Myocyte (in vitro differentiated cells): ENCODE measurements at places on chromosomes 5 and 9. TPM values are rescaled to one million over a fixed set of nuclear protein-coding genes. Genes with fewer than 3 reads are reported as not detected.

Gene TAL2
- 2.6 and 10.1 TPM in 2 replicates for total RNA-seq

- DNase-seq, result peak; percentile 74
Observed at GRCh38 chr5:115424030-115424429, 120.5 kb downstream of the FEM1C start.

GRCh38 chr5:129857116-129857515, 47.1 kb upstream of the CHSY3 start:
- no peak for DNase-seq

DNA sequence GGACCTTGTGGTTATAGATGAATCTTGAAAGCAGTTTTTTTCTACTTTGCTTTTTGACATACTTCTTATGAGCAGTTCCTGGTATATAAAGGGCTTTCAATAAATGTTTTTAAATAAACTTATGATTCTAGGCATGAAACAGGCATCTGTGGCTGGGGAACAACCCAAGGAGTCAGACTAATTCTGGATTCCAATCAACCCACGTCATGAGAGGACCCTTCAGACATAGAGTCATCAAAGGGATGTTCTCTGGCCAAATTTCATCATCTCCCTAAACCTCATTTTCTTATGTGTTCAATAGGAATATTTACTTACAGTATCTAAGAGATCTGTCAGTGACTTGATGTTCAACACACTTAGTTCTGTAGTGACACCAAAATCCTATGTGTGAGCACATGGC, 243.8 kb upstream of the ZNF462 start:
- no peak for DNase-seq

Gene PCDHA7
- 0.36 and 0.48 TPM in 2 replicates for total RNA-seq

Gene C9orf85
- total RNA-seq, result 13.2 and 14.3 TPM in 2 replicates

GRCh38 chr9:15469406-15469805, 41.4 kb downstream of the PSIP1 start:
- DNase-seq, result no peak

- DNase-seq, result no peak
Observed at GRCh38 chr5:67032921-67033664, 163.5 kb downstream of the CD180 start.

GRCh38 chr9:123421801-123422455, 65.9 kb downstream of the CRB2 start:
- no peak for DNase-seq

GRCh38 chr9:81028504-81028903, 660.8 kb downstream of the TLE1 start:
- peak; percentile 77 for DNase-seq

Gene PIP5K1B
- total RNA-seq, result 0.21 and 0.37 TPM in 2 replicates

DNA sequence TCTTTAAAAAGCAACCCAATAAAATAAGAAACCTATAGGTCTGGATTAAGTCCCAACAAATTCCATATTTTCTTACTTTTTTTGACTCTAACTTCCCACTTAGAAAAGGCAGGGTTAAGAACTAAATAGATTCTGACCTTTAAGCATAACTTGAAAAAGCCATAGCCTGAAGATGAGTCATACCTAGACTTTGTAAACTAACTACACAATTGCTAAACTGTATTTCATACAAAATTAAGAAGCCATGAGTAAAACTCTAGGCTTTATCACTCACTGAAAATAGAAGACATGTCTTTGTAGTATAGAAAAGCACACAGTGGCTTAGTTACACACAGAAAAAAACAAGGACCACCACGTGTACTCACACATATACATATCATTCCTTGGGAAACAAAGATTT, 51.5 kb downstream of the MLLT3 start:
- DNase-seq, result no peak

GRCh38 chr5:39469176-39469575, 44.4 kb upstream of the DAB2 start:
- DNase-seq, result no peak

DNA sequence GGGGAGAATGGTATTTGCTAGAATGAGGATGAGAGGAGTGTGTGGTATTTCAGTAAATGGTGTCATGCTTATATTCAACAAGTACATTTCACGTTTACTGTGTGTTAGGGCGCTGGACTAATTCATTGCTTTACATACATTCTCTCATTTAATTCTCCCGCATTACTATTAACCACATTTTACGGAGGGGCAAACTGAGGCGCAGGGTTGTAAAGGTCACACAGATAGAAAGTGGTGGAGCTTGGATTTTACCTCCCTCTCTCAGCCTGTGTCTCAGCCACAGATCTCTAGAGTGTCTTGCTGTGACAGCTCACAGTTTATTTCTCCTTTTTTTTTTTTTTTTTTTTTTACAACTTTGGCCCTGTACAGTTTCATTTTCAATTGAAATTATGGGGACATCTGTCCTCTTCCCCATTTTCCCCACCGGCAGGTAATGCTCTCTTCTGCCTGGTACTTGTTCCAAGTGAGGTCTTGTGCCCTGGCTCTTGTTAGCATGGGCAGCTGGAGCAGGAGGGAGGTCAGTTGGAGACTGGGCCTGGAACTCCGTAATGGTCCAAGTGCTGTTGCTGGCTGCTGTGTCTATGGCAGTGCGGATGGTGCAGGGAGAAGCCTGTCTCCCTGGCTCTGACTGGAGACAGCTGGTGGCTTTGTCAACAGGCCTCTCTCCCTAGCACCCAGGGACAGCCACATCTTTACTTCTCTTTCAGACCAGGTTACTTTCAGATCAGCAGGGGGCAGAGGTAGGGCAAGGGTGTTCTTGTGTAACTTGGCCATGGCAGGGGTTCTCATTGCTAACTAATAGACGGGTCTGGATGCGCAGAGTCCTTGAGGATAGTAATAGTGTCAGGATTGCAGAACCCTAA, 20.5 kb upstream of the NDST1 start:
- DNase-seq, result peak; percentile 81

DNA sequence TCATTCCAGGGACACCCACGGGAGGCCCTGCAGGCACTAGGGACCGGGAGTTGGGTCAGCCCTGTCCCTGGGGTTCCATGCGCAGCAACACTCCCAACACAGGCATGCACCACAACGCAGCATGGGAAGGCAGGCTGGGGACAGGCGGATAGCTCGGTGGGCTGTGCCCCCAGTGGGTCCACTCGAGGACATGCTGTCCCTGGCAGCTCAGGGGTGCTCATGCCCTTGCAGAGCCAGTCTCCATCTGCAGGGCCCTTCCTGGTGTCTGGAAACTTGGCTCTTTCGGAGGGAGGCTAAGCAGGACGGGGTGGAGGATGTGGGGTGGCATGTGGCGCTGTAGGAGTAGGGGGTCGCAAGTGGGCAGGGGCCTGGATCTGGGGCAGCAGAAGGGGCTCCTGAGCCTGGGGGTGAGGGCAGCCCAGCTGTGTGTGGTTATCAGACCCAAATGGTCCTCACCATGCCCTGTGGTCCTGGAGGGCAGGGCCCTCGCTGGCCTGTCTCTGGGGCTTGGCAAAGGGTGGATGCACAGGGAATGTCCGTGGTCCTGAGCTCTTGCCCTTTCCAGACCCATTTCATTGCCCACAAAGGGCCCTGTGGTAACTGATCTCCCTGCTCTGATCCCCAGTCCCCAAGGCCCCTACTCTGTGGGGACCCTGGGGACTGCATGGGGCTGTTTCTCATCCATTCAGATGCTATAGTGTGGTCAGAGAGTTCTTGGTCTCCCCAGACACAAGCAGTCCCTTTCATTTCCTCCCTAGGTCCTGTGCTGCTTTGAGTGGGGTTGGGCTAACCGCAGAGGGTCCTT, 90.3 kb upstream of the PHYKPL start:
- DNase-seq, result no peak

Gene FKBP15
- 20.3 and 20.5 TPM in 2 replicates for total RNA-seq

DNA sequence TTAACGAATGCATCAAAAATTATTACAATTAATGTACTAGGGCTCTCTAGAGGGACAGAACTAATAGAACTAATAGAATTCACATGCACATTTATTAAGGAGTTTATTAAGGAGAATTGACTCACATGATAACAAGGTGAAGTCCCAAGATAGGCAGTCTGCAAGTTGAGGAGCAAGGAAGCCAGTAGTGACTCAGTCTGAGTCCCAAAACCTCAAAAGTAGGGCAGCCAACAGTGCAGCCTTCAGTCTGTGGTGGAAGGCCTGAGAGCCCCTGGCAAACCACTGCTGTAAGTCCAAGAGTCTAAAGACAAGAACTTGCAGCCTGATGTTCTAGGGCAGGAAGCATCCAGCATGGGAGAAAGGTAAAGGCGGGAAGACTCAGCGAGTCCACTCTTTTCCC, 633.8 kb downstream of the SEMA5A start:
- peak; percentile 25 for DNase-seq

DNA sequence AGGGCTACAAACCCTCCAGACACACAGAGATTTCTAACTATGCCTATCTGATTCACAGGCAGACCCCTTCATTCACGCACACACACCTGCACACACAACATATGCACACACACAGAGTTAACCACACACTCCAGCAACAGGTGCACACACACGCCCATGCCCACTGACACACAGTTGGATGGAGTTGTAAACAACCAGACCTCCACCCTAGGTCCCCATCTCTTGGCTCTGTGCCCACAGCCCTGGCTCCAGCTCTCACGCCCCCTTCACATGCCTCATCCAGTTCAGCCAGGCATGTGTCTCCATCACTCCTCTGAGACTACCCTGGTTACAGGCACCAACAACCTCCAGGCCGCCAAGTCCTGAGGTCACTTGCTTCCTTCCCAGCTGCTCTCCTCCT, 61.1 kb downstream of the PSD2 start:
- no peak for DNase-seq

DNA sequence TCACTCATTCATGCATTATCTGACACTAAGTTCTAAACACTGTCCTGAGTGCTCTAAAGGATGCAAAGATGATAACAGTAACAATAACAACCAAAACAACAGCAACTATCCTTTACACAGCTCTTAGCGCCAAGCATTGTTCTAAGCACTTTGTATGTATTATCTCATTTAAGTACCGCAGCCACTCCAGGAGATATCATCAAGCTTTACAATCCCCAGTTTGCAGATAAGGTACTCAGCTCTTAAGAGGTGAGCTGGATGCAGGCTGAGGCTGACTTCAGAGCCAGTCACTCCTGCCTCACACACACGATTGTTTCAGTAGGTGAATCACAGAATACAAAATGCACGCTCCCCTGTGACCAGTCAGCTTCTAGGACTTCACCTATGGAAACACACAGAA, 141.8 kb downstream of the PAX5 start:
- no peak for DNase-seq

Gene IFNB1
- total RNA-seq, result not detected in 2 replicates

- no peak for DNase-seq
Observed at GRCh38 chr9:129493706-129494047, 127.2 kb downstream of the C9orf50 start.

GRCh38 chr9:128282500-128282899, 6.4 kb downstream of the SWI5 start:
- DNase-seq, result no peak

Gene IL7R
- total RNA-seq, result 0.29 and 2.9 TPM in 2 replicates

Gene CSF2
- total RNA-seq, result not detected in 2 replicates

- DNase-seq, result no peak
Observed at GRCh38 chr5:174355208-174355612, 309.7 kb downstream of the NSG2 start.

Gene LCN12
- total RNA-seq, result 0.10 and 0.27 TPM in 2 replicates

Gene PRDM9
- total RNA-seq, result not detected in 2 replicates

- no peak for DNase-seq
Observed at GRCh38 chr5:143582869-143583268, 179.4 kb upstream of the NR3C1 start.

- DNase-seq, result no peak
Observed at GRCh38 chr9:137439158-137439714, 1.9 kb downstream of the ENTPD8 start.
